NCI-H2081 treated with DMSO at 0.1 percent for 48 hours (cell line): ENCODE measurements at places on chromosomes 11 and 22.

GRCh38 chr22:34897126-34897525, 168.8 kb upstream of the ISX start:
- no peak for DNase-seq

- DNase-seq: no peak
These were observed 12.0 kb downstream of the YWHAH start for GRCh38 chr22:31956360-31956759.

- no peak for DNase-seq
These were observed 157.1 kb upstream of the GRK3 start for GRCh38 chr22:25407226-25407858.

- no peak for DNase-seq
These were observed 76.0 kb upstream of the TIMP3 start for GRCh38 chr22:32725369-32725988.

DNA sequence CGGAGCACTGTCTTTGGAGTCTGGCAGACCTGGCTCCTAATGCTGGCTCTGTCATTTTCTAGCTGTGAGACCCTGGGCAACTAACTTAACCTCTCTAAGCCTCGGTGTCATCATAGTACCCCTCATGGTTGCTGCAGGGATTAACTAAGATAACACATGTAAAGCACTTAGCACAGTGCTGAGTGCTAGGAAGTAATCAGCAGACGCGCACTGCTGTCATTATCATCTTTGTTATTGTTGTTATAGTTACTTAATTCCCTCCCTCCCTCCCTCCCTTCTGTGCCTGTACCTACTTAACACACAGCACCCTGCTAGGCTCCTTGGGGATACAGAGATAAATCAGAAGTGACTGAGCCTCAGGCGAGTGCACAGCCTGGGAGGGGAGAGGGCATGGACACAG, 104.7 kb upstream of the PITPNB start:
- DNase-seq: no peak

DNA sequence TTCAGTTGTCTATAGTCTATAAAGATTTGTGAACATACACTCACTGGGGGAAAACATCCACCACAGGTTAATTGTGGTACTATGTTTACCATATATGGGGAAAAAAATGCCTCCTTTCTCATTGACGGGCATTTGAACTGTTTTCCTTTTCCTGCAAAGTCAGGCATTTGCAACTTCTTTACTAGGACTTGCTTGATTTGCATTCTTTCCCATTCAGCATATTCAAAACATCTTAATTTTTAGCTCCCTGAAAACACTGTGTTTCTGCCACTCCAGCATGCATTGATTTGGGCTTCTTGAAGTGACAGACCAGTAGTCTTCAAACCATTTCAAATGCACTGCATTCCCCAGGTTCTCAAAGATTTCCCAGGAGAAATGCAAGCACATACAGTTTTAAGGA, 67.6 kb downstream of the INSC start:
- DNase-seq: no peak

DNA sequence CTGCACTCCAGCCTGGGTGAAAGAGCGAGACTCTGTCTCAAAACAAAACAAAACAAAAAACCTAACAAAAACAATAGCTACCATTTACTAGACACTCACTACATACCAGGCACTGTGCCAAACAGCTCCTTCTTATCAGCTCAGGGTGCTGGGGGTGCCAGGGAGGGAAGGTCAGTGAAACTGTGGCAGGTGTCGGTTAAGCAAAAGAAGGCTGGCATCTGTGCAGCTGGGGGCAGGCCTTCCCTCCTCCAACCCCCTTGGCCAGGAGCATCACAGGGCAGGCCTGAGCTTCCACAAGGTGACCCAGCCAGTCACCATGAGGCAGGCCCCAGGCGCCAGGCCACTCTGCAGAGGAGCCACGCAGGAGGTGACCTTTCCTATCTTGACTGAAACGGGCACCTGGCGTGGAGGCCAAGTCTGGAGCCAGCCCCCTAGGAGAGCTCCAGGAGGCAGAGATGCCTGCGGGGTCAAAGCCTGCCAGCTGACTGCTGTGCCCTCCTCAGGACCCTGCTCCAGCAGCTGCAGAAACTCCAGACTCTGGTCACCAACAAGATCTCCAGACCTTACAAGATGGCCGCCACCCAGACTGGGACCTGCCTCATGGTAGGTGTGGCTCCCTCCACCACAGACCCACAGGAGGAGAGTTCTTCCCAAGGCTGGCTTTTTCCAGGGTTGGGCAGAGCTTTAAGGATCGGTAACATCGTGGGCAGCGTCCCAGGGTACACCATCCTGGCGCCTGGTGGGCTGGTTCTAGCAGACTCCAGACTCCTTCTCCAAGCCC, 31.3 kb upstream of the DGKZ start:
- no peak for DNase-seq

DNA sequence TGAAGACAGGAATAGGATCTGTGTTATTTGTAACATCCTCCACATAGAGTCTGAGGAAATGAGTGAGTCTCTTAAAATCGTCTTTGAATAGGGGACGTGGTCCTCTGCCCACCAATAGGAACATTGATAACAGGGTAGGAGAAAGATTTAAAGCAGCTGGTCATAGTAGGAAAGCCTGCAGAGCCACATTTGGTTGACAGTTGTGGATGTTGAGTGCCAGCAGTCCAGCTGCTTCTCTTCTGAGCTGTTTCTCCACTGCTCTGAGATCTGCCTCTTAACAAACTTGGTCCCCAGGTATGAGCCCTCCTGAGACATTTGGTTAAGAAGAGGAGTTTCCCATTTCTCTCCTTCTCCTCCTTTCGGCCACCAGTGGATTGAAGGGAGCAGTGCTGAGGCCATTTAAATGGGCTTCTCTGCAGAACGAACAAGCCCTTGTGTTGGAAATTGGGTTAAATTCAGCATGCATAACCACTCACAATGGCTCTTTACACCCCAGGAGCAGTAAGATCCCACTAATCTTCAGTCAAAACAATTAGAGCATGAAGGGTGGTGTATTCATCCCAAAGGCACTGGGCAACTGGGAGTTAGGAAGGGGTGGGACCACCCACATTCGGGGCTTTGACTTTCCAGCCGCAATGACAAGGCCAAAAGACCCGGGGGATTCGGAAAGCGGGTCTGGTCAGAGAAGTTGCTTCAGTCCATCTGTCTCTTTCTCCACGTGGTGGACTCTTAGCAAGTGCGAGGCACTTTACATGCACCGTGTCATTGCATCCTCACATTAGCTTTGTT, 32.3 kb downstream of the MIAT start:
- no peak for DNase-seq

DNA sequence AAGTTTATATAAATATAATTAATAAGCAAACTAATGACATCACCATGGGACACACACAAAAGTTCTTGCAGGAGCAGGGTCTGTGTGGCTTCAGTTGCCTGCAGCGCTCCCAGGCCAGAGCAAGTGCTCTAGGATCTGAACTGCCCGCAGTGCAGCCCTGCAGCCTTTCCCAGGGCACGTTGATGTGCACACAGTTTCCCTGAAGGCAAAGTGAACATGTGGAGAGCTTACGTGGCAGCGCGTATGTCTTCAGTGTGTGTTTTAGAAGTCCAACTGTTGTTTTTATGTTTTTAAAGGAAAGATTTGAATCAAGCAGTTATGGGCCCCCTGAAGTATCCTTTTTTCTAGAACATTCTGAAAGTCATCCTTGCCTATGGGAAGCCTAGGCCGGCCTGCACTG, 1.2 kb upstream of the TIGD3 start:
- DNase-seq: no peak

GRCh38 chr11:65489706-65490320, 9.0 kb upstream of the MALAT1 start:
- DNase-seq: no peak

GRCh38 chr11:124670732-124671131, 2.8 kb downstream of the SIAE start:
- DNase-seq: no peak

GRCh38 chr22:33932997-33933396, 12.7 kb upstream of the LARGE1 start:
- no peak for DNase-seq

- DNase-seq: no peak
These were observed 50.2 kb downstream of the EMSY start for GRCh38 chr11:76495019-76495418.

GRCh38 chr11:61885166-61885778, 6.1 kb downstream of the FADS3 start:
- no peak for DNase-seq

DNA sequence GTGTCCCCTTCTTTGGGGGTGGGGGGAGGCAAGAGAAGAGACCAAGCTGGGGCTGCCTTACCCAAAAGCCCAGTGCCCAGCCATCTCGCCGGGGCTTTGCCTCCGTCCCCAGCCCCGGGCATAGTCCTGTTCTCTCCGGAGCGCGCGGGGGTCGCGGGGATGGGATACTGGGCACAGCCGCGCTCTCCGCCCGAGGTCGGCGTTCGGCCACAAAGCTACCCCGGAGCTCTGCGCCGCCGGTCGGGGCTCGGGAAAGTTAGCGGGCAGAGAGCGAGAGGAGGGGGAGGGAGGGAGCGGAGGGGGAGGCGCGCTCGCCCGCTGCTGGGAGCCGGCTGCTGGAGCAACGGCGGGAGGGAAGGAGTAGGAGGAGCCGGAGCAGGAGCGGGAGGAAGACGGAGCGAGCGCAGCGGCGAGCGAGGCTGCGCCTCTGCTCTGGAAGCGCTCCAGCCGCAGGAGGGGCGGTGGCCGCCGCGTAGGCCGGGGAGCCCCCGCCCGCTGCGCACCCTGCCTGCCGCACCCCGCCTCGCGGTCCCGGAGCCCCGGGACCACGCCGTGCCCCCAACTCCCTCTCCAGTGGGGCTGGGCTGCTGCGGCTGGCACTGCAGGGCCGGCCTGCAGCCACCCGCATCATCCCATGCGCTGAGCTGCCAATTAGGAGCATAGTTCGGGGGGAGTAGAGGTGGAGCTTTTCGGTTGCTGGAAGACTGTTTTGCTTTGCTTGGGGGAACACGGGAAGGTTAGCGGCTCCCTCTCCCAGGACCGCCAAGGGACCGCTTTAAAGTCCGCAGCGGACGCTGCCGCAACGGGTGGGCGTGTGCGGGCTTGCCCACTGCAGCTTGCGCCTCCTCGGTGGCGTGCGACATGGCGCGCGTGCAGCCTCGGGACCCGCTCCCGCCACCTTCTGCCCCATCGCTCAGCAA, at the start of gene SCN4B:
TSS of gene SCN4B (minus strand) at position 272 of the 920 bp plus-strand sequence. CDS start at position 122, 150 bp downstream.
- no peak for DNase-seq

DNA sequence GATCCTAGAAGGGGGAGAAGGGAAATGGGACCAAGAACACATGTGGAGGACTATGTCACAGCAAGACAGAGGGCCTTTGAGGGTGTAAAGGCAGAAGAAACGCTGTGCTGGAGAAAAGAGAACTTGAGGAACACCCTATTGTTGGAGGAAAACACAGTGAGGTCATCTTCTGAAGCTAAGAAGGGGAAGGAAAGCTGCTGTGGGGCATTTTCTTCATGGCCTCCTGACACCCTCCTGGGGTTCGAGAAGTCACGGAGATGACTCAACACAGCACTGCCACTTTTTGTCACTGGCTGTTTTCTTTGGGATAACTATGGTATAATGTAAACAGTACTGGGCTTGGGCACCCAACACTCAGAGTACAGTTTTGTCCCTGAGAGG, 492.6 kb upstream of the CADM1 start:
- DNase-seq: no peak

- DNase-seq: no peak
These were observed 80.8 kb downstream of the GRK3 start for GRCh38 chr22:25645266-25645665.
